ENCODE measurements at places on chromosomes 4 and X.
A peak's percentile ranks its signal among the peaks of the same experiment; 100 is the strongest.

DNA sequence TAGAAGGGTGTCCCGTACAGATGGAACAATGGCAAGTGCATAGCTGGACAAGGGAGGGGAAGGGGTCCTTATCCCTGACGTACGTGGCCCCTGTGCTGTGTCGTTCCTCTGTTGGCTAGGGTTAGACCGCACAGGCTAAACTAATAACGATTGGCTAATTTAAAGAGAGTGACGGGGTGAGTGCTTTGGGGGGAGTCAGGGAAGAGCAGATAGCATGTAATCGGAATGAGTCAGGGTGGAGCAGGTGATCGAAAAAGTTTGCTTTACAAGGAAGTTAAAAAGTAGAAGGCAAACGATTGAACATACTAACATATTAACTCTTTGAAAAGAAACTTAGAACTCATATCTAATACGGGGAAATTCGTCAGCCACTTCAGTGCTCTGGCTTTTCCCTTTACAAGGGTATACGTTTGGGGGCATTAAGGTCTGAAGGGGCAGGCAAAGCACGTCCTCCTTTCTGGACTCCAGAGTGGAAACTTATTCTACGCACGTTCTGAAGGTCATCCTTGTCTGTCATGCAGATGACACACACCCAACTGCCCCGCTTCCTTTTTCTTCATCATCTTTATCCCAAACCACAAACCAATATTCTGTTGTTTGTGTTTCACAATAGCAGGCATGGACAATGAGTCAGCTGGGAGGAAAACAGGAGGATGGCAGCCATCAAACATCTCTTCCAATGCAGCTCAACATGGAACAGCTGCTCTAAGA is 10.2 kb upstream of the CRLF2 start:
- H3K27me3 ChIP-seq, result no peaks in the 10 kb centered on the region
- no peak for DNase-seq
- no peak overlapping the region for H3K4me3 ChIP-seq
- no peaks in the 10 kb centered on the region for H3K36me3 ChIP-seq
- H3K4me1 ChIP-seq, result no peaks in the 10 kb centered on the region

GRCh38 chr4:27008679-27009078 is 148.0 kb downstream of the STIM2 start:
- H3K36me3 ChIP-seq, result no peaks in the 10 kb centered on the region
- H3K27ac ChIP-seq, result peak overlapping the region; percentile 18
- H3K4me1 ChIP-seq, result peaks cover 17% of the 10 kb centered on the region
- H3K27me3 ChIP-seq, result no peaks in the 10 kb centered on the region
- DNase-seq, result no peak
- H3K4me3 ChIP-seq, result no peak overlapping the region

DNA sequence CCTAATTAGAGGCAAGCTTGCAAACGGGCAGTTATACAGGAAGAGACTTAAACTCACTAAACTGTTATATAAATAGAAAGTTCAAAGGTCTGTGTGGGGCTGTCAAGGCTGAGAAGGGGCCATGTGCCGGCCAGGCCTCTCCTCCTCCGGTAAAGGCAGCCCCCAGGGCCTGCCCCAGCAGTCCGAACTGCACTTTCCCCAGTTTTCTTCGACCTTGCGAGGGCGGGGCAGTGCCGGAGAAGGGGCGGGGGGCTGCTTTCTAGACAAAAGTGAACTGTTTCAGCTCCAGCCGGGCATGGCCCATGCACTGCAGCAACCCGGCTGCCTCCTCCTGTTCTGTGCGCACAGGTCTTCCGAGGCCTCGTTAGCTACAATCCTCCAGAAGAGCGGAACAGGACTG is 4.1 kb downstream of the AFF2 start:
- no peak overlapping the region for H3K4me3 ChIP-seq
- no peaks in the 10 kb centered on the region for H3K4me1 ChIP-seq
- H3K36me3 ChIP-seq, result no peaks in the 10 kb centered on the region
- peaks cover 4% of the 10 kb centered on the region for H3K27me3 ChIP-seq

DNA sequence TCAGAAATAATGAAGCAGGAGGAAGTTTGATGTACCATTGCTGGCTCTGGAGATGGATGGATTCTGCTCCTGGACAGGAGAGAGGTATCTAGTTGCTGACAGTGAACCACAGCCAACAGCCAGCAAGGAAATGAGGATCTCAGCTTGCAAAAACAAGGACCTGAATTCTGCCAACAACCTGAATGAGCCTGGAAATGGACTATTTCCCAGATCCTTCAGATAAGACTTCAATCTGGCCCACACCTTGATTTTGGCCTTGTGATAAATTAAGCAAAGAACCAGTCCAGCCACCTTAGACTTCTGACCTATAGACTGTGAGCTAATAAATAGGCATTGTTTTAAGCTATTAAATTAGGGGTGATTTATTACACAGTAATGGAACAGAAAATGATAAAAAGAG is 220.3 kb downstream of the ADAMTS3 start:
- no peak overlapping the region for H3K27ac ChIP-seq
- H3K36me3 ChIP-seq, result no peaks in the 10 kb centered on the region
- no peak overlapping the region for H3K4me3 ChIP-seq
- DNase-seq, result no peak
- H3K4me1 ChIP-seq, result no peaks in the 10 kb centered on the region

DNA sequence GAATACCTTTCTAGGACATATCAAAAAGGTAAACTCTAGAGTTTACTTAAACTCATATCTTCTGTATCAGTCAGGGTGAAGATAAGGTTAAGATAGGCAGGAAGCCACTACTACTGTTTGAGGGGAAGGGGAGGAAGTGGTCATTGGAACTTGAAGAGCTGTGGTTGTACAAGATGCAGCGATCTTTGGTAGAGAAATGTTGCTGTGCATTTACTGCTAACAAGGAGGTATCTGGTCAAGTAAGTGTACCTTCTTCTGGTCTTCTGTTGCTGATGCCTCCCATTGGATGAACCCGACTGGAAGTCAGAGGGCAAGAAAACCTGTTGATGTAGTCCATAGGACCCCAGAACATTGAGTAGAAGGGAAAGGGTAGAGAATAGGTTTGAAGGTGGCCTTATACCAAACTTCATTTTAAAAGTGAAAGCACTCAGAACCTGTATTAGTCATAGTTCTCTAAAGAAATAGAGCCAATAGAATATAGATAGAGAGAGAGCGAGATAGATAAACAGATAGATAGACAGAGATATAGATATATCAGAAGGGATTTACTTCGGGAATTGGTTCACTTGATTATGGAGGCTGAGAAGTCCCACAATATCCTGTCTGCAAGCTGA is 47.9 kb upstream of the TSPAN5 start:
- H3K4me3 ChIP-seq, result no peak overlapping the region
- no peak for DNase-seq
- H3K27me3 ChIP-seq, result peaks cover under 1% of the 10 kb centered on the region
- H3K36me3 ChIP-seq, result no peaks in the 10 kb centered on the region
- no peak overlapping the region for H3K27ac ChIP-seq
- no peaks in the 10 kb centered on the region for H3K4me1 ChIP-seq

GRCh38 chr4:86449746-86450588 is 90.1 kb upstream of the MAPK10 start:
- H3K27ac ChIP-seq, result no peak overlapping the region
- no peaks in the 10 kb centered on the region for H3K36me3 ChIP-seq
- no peak for DNase-seq
- peaks cover 5% of the 10 kb centered on the region for H3K4me1 ChIP-seq

DNA sequence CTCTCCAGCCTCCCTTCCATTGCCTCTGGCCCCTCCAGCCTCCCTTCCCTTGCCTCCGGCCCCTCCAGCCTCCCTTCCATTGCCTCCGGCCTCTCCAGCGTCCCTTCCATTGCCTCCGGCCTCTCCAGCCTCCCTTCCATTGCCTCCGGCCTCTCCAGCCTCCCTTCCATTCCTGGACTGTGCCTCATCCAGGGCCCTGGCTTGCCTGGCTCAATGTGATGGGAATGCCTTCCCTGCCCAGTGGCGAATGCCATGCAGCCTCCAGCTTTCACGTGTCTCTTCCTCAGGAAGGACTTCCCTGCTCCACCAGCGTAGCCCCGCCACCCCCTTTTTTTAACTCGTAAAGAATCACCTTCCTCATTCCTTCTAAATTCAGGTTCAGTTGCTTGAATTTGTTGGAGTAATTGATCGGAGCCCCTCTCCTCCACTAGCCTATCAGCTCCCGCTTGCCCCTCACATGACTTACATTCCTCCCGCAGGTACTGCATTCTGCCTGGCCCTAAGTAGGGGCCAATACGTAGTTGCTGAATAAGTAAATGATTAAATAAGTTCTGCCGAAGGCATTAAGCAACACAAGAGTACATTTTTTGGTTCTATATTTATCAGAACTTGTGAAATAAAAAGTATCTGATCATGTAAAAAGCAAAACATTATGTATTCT is 30.3 kb downstream of the SORBS2 start:
- H3K36me3 ChIP-seq, result no peaks in the 10 kb centered on the region
- H3K27ac ChIP-seq, result no peak overlapping the region
- no peak for DNase-seq
- no peak overlapping the region for H3K4me3 ChIP-seq
- H3K27me3 ChIP-seq, result no peaks in the 10 kb centered on the region
- no peaks in the 10 kb centered on the region for H3K4me1 ChIP-seq

Data from fibroblast of lung (primary cell).